ENCODE measurements at places on chromosomes 7 and 10. TPM values are rescaled to one million over a fixed set of nuclear protein-coding genes. Genes with fewer than 3 reads are reported as not detected.

Gene LOXL4
- total RNA-seq = 2.2 TPM

- no peak for DNase-seq
These were observed 104.8 kb downstream of the PLXNA4 start for GRCh38 chr7:132471515-132471914.

- DNase-seq = no peak
These were observed 5.2 kb upstream of the NPSR1 start for GRCh38 chr7:34652809-34653208.

GRCh38 chr7:54788664-54789063 is 29.7 kb upstream of the SEC61G start:
- DNase-seq = no peak

DNA sequence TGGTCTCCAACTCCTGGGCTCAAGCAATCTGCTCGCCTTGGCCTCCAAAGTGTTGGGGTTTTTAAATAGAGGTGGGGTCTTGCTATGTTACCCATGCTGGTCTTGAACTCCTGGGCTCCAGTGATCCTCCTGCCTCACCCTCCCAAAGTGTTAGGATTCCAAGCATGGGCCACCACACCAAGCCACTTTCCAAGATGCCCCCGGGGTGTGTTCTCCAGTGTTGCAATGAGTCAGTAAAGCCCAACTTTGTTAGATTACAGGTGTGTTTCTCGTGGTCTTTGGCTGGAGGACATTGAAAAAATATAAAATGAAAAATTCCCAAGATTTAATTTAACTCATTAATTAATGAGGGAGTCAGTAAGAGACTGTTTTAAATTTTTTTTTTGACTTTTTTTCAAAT is 29.2 kb downstream of the TACR2 start:
- no peak for DNase-seq

DNA sequence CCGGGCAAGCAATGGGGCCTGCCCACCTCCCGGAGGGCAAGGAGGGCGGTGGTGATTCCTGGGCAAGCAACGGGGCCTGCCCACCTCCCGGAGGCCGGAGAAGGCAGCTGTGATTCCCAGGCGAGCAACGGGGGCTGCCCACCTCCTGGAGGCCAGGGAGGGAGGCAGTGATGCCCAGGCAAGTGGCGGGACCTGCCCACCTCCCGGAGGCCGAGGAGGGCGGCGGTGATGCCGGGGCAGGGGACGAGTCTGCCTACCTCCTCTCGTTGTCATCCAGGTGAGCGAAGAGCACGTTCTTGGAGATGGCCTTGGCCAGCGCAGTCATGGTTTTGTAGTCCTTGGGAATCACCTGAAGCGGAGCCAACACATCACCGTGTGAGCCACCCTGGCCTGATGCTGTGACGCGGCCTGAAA is 49.5 kb upstream of the DNAAF5 start:
- DNase-seq = no peak

GRCh38 chr7:50298811-50299562 is 5.5 kb upstream of the IKZF1 start:
- no peak for DNase-seq

DNA sequence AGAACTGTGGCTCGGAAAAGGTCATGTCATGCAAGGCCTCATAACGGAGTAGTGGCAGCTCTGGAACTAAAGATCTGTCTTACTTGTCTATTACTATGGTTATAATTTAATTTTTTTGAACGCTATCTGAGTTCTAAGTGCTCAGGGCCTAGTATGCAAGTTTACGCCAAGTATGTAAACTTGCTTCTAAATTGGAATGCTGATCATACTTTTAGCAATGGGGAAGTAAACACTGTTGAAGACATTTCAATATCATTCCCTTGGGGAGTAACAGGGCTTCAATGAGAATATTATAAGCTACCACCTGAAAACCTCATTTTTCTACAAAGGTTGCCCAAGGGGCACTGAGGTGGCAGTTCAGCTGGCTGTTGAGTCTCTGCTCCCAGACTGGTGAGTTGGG is 69.5 kb upstream of the NFKB2 start:
- DNase-seq = no peak

Gene HTR5A
- total RNA-seq = under 0.01 TPM

DNA sequence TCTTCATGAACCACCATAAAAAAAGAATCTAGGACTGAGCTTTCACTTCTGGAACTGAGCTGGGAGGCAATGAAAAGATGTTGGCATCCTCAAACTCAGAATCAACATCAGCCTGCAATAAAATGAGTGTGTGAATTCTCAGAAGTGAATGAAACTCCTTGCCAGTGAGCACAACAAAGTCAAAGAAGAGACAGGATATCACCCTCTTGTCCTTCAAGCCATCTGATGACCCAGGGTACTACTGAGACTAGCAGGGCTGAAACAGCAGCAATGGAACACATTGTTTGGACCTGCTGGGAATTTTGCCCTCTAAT is 13.0 kb downstream of the SLC25A13 start:
- no peak for DNase-seq

DNA sequence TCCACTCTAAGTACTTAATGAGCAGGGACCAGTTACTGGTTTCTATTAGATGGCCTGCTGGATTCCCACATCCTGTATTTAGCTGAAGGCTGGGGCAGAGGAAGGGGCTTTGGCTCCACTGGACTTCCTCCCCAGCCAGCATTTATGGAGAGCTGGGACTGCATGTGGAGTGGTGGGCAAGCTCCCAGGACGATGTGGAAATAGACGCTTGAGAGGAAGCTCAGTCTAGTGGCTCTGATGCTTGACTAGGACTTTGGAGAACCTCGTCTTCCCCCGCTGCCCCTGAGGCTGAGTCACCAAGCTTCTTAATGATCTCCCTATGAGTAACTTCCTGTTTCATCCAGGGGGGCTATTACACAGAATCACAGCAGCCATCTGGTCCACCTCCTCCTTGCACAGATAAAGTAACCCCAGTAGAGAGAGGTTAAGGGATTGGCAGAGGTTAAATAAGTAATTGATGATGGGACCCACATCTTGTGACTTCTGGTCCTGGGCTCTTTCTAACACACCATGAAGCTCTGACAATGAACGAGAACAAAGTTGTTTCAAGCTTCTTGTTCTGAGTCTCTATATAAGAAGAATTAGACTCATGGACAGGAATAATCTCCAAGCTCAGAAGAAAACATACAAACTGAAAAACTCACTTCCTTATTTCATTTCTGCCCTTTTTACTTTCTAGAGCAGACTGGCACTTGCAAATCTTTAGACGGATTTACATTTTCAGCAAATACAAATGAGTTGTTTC is 126.2 kb downstream of the PRPF18 start:
- DNase-seq = no peak

DNA sequence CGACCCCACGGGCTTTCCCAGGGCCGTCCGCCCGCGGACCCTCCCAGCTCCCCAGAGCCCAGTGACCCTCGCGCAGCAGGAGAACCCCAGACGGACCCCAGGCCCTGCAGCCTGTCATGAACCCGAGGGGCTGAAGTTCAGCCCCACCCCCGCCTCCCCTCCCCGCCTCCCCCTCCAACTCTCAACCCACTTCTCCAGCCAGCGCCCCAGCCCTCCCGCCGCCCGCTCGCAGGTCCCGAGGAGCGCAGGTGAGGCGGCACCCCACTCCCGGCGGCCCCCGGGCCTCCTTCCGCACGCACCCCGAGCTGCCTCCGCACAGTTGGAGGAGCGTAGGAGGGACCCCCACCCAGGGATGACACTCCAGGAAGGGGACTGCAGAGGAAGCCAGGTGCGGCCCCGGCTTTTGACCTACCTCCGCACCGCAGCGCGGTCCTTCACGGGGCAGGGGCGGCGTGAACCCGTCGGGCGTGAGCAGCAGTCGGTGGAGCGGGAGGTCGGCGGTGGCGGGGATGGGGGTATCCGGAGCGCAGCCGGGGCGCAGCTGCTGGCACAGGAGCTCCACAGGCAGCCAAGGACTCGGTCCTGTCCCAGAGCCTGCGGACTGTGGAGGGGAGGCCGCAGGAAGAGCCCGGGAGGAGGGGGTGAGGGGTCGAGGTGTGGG is at the start of gene TMEM176A:
TSS of gene TMEM176A (plus strand) at position 189 of the 661 bp plus-strand sequence. CDS start 782 bp downstream, outside the sequence.
- no peak for DNase-seq

- no peak for DNase-seq
These were observed 281.4 kb upstream of the TAC1 start for GRCh38 chr7:97450516-97450915.

Gene BET1
- 7.3 TPM for total RNA-seq

DNA sequence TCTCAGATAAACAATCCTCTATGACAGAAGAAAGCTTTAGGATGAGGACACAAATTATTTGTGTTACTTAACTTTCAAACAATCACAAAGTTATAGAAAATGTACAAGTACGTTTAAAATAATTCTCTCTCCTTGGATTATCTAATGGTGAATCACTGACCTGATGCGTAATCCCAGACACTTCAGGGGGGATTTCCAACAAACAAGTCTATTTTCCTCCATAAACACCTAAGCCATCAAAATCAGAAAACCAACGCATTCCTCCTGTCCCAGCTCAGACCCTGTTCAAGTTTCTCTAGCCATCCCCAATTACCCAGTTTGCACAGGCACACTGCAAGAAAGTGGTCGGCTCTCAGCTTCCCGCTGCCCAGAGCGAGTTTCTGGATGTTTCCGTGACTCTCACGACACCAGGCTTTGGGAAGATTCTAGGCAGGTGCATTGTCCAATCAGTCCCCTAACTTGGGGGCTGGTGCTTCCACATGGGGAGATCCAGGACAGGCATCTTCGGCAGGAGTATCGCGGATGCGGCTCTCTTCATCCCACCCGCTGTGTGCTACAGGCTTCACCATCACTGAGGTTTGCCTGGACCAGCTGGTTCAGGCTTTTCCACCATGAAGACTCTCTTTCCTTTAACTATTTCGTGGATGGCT is 200.0 kb downstream of the ZMYND11 start:
- no peak for DNase-seq

- DNase-seq = no peak
These were observed 9.2 kb downstream of the CPA2 start for GRCh38 chr7:130275826-130276297.

Gene DGKI
- total RNA-seq = under 0.01 TPM

- DNase-seq = no peak
These were observed 109.5 kb downstream of the NRF1 start for GRCh38 chr7:129721068-129721467.

DNA sequence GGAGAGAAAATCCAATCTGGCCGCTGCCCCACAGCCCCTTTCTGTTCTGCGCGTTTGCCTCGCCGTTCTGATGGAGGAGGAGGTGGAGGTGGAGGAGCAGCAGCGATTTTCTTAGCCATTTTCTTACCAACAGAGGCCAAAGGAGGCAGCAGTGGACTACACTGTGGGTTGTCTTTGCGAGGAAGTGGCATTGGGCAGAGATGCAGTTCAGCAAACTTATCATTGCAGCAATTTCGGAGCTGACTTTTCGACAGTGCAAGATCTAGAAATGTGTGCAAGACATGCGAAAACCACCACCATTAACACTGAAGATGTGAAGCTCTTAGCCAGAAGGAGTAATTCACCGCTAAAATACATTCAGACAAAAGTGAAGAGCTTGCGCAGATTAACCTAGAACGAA is 1.9 kb upstream of the ARL4A start:
- DNase-seq = peak; percentile 49

Gene STEAP2
- under 0.01 TPM for total RNA-seq

DNA sequence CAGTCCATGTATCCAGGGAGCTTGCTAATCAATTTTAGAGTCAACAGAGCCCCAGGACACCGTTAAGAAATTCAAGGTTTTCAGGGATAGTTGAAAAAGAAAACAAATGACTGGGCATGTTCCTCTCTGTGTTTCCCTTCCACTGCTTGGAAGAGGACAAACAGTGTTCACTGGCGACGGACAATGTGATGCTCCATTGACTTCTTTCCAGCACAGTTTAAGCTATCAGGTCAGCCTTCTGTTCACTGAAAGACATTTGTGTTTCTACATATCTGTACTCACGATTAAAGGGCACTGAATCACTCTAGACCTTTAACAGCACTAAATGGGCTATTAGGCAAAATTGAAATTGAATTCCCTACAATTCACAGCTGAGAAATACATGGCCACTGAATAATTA is 123.6 kb downstream of the RNLS start:
- DNase-seq = no peak

- no peak for DNase-seq
These were observed 55.1 kb downstream of the VOPP1 start for GRCh38 chr7:55517191-55517633.

Gene DDC
- total RNA-seq = not detected

- DNase-seq = no peak
These were observed 26.0 kb downstream of the ADD3 start for GRCh38 chr10:110033701-110034235.

Gene PRPS1L1
- total RNA-seq = under 0.01 TPM

- no peak for DNase-seq
These were observed 160.6 kb downstream of the ST7 start for GRCh38 chr7:117113871-117114270.

Gene CCDC136
- total RNA-seq = 11.6 TPM

Gene AGBL3
- 0.81 TPM for total RNA-seq

DNA sequence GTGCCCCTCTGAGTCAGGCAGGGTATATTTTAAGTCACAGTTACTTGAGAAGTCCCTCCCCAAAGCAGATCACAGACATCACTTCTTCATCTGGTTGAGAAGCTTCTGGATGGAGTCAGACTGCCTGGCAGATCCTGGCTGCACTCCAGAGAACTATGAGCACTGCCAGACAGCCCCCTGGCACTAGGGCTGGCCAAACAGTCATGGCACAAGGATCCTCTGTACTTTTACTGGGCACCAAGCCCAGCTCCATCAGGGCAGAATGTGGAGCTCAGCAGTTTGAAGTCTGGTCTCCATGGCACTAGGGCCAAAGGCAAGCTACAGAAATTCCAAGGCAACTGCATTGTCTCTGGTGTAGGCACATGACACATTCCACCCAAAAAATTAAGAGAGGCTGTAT is 162.1 kb downstream of the NRG3 start:
- no peak for DNase-seq

GRCh38 chr7:35823440-35823839 is 22.6 kb downstream of the SEPTIN7 start:
- DNase-seq = no peak

GRCh38 chr7:80387634-80388193 is 124.2 kb downstream of the GNAT3 start:
- no peak for DNase-seq

- no peak for DNase-seq
These were observed 18.9 kb downstream of the GIMAP5 start for GRCh38 chr7:150756166-150756565.

DNA sequence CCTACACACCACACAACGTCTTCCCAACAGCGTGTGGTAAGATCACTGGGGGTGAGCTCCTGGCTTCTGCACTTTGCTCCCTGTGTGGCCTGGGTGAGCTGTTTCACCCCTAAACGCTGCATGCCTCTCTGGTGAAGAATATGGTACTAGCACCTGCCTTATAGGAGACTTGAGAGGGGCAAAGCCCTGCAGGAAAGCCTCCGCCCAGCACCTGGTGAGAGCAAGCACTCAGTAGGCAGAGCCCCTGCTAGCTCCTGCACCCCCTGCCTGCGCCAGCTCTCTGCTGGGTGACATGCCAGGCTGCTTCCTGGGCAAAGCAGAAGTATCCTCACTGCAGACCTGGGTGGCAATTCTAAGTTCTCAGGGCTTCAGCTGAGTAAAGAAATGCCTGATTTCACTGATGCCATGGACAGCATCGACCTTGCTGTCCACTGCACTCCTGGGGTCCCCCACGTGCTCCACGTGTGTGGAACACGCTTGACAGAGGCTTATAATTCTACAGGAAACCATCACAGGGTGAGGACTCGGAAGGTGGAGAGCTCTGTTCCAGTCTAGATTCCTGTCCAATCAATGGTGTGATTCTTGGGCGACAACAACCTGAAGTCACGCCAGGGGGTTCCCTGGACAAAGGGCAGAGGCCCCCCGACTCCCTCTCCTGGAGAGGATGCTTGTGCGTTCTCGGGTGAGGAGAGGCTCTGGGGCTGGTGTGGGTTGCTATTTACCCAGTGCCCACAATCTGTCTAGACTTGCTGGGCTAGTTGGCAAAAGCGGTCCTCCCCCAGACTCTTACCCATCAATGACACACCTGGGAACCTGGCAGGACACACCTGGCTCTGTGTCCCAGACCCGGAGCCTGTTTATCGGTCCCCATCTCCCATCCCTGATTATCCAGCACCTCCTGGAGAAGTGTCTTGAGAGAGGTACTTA is 5.0 kb upstream of the CALML5 start:
- no peak for DNase-seq
